ENCODE measurements at places on chromosomes 5 and 9.

DNA sequence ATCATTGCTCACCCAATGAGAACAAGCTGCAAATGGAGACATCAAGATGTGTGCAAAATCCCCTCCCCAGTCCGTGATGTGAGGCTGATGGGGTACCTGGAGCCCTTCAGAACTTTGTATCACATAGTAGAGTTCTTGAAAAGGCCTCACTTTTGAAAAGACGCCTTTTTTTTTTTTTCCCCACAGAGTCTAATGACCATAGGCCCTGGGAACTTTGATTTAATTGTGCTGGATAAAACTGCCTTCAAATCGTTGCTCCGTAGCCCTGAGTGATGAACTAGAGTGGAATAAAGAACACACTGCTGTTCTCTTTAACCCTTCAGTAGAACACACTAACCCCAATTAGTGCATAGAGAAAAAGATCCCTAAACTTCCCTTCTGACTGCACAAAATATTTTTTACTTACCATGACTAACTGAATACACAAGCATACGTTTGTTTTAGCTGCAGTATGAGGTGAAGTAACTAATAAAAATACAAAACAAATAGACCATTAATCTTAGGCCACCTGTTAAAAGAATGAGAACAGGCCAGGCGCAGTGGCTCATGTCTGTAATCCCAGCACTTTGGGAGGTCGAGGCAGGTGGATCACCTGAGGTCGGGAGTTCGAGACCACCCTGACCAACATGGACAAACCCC is 15.1 kb downstream of the PSAT1 start:
- DNase-seq, result peak; percentile 91

GRCh38 chr9:91948597-91949391 is 1.2 kb downstream of the ROR2 start:
- peak; percentile 17 for DNase-seq

DNA sequence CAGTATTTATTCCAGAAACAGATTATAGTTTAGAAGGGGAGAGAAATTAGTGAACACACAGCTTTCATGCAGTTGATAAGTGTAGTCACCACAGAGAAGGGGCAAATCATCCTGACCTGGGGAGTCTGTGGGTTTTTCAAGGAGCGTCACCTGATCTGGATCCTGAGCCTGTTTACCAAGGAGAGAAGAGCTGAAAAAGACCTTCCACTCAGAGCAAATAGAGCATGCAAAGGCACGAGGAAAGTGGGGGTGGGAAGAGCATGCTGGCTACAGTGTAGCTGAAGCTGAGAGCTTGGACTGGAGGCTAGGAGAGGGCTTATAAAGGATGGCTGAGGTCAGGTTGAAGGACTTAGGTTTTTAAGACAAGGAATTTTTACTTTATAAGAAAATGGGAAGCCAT is 30.4 kb downstream of the ACO1 start:
- DNase-seq, result no peak

DNA sequence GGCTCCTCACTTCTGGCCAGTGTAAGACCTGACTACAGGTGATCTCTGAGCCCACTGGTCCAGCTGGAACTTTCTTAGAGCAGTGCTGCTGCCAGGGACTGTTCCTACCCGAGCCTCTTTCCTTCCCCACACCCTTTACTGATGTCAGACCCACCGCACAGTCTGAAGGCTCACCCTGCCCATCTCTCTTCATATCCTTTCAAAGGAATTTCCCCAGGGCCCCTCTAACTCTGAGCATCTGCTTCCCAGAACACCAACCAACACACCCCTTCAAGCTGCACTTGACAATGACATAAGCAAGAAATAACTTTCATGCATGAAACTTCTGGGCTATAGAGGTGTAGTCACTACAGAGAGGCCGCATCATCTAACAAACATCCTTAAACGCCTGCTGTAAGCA is 119.6 kb downstream of the GABBR2 start:
- no peak for DNase-seq

DNA sequence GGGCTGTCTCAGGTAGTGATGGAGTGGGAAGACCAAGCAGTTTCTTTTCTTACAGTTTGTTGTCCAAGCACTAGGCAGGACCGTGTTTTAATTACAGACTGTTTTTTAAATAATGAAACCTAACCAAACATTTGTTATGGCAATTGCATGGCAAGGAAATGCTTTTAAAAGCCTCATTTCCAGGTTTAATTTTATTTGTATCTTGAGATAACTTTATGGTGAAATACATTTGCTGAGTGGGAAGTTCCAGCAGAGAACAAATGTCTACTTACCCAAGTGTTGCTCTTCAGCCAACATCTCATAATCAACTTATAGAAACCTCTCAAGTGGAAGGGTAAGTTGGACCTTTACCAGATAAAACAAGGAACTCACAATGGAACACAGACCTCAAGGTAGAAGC is 11.8 kb upstream of the LHFPL2 start:
- DNase-seq, result no peak

DNA sequence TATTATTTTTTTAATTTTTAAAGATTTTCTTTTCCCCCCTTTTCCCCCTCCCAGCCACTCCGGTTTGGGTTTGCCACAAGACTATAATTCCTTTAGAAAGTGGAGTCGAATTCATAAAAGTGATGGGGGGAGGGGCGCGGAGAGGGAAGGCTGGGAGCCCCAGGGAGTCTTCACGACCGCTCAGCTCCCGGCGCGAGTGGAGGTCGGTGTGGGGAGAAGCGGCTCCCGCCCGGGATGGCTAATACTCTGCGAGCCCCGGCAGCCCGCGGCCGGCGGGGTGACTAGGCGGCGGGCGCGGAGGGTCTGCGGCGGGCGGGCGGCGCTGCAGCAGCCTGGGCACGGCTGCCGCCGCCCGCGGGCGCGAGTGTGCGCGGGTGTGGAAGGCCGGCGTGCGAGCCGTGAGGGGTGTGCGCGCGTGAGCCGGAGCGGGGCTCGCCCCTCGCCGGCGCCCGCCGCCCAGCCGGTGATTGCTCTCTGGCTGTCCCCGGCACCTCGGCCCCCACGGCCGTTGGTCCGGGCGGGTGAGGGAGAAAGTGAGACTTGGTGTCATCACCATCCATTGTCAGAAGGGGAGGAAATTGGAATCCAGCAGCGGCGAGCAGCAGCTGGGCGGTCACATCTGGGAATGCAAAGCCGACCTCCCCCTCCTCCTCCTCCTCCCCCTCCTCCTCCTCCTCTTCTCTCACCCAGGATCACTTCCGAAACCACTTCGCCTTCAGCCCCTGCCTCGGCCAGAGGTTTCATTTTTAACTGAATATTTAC is at the start of gene PARP8:
PARP8 (plus strand) TSS at position 377 of the 762 bp plus-strand sequence. CDS start 459 bp downstream, outside the sequence.
- DNase-seq, result no peak

DNA sequence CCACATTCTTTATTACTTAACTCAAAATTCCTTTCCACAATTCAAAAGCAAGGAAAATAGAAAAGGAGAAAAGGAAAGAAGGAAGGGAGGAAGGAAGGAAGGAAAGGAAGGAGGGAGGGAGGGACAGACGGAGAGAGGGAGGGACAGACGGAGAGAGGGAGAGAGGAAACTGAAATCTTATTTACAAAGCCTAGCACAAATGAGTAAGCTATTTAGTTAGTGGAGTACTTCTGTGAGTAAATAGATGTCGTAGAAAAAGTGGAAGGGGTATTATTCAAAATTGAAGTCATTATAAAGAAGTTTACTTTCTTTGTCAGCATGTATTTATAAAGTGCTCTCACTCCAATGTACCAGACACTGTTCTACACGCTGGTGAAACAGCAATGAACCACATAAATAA is 177.9 kb downstream of the CETN3 start:
- no peak for DNase-seq

Measured in LNCaP clone FGC (cell line).